ENCODE measurements at places on chromosomes 13 and 19.

DNA sequence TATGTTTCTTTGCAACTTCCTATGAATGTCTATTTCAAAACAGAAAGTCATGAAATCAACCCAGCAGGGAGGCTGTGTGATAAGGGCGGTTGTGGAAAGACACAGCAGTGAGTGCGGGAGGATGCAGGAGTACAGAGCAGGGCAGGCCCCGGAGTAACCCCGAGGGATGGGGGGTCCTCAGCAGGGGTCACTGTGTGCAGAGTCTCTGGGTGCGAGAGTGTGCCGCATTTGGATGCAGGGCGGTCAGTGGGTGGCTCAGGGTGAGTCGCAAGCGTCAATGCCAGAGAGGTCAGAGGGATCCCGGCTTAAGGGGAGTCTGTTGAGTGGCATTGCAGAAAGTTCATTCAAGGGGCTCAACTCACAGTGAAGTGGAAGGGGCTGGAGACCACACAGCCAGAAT is 147.8 kb downstream of the STK24 start:
- DNase-seq = no peak

GRCh38 chr19:50753879-50754278 is 16.4 kb upstream of the GPR32 start:
- DNase-seq = no peak

DNA sequence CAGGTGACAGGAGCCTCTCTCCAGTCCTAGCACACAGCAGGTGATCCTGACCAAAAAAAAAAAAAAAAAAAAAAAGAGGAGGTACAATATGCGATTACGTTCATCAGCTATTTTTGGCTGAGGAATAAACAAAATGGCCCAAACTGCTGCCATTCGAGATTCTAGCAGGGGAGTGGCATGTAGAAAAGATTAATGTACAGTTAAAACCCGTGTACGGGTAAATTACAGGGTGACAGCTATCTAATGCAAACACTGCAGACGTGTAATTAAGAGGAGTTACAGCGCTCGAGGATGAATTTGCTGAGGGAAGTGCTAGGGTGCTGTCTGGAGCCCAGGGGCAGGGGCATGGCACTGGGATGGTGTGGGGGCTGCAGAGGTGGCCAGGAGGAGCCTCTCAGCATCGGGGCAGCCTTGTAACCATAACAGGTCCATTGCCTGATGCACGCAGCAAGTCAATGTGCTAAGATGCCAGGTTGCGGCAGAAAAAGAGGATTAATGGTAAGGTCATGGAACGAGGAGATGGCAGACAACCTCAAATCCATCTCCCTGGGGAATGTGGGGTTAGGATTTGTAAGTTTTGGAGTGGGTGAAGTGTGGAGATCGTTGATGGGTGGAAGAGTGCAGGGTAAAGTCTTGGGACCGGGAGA is 17.4 kb downstream of the CHST8 start:
- DNase-seq = no peak

DNA sequence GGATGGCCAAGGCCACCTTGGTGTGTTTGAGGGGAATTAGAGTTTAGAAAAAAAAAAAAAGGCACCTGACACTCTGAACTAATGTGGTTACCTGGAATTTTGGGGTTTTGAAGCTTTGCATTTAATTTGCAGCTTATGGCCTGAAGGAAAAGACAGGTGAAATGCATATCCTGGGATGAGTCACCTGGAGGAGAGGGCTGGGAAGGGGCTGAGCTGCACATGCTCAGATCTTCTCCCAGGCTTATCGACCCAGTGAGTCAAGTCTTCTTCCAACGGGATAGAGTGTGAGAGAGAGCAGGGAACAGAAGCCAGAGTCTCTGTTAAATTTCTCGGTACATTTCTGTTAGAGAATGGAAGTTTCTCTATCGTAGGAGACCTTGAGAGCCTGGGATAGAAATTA is 29.7 kb upstream of the ALOX5AP start:
- no peak for DNase-seq

DNA sequence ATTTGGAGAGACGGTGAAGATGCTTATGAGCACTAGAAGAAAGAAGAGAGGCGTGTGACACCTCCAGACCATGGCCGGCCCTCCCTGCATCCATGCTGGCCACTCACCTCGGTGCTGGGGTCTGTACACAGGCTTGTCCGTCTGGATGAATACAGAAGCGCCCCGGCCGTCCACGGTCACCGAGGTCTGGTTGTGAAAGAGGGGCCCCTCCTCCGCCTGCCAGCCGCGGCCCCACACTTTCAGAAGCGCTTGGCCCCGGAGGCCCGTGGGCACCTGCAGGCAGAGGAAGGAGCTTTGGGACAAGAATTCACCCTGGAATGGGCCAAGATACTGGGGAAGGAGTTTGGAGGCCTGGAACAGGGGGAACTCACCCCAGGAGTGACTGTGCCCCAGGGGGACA is 15.1 kb downstream of the CPAMD8 start:
- no peak for DNase-seq

- DNase-seq = no peak
Observed at GRCh38 chr13:101053301-101054093, 362.8 kb downstream of the NALCN start.

DNA sequence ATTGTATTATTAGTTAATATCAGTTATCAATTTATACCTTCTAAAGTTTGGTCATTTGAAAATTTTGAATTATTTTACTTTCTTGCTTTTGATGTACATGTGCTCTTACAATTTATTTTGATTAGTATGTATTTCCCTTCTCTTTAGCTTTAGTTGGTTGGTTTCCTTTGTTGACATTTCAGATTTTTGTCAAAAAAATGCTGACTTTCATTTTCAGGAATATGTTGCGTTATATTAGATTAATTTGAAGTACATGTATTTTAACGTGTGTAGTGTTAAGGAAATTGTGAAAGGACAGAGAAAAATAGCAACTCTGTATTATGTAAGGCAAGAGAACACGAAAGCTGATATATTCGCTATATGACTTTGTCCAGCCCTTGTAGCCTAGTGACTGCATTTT is 342.9 kb upstream of the SLITRK6 start:
- no peak for DNase-seq

DNA sequence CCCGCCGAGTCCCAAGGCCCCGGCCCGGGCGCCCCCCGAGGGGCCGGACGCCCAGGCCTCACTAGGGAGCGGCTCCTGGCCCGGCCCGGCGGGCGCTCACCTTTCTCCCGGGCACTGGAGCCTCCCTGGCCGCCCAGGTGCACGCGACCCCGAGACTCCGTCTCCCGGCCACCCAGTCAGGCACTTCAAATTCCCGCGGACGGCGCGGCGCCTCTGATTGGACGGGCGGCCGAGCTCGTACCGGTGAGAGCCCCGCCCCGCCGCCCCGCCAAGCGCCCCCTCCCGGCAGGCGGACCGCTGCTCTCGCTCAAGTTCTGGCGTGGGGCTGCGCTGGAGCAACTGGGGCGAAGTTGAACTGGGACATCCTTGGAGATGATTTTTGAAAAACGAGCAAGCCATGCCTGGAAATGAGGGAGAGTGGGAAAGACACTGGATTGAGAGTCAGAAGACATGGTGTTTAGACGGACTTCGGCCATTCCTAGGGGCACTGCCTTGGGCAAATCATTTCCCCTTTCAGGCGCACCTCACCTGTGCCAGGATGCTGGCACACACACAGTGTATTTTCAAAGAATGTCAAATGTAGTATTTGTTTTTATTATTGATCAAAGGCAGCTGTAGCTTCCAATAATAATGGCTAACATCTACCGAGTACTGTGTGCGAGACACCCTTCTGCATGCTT is 485.3 kb downstream of the UQCRFS1 start:
- no peak for DNase-seq

- DNase-seq = peak; percentile 57
Observed at GRCh38 chr19:56477429-56478338, 539 bp upstream of the ZNF667 start.

GRCh38 chr19:15283141-15283883 is 49.0 kb downstream of the BRD4 start:
- DNase-seq = no peak

GRCh38 chr19:52234406-52234805 is 35.0 kb upstream of the ZNF766 start:
- no peak for DNase-seq

DNA sequence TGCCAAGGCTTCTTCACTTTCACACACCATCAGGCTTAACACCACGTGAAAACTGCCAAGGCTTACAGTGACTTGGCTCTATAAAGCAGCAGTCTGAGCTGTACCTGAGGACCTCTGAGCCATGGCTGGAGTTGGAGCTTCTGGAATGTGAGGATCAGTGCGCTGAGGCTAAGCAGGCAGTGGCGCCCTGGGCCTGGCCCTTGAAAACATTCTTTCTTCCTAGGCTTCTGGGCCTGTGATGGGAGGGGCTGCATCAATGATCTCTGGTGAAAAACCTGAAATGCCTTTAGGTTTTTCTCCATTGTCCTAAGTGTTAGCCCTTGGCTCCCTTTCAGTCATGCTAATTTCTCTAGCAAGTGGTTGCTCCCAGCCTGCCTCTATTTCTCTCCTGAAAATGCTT is 192.5 kb upstream of the PCDH20 start:
- no peak for DNase-seq

DNA sequence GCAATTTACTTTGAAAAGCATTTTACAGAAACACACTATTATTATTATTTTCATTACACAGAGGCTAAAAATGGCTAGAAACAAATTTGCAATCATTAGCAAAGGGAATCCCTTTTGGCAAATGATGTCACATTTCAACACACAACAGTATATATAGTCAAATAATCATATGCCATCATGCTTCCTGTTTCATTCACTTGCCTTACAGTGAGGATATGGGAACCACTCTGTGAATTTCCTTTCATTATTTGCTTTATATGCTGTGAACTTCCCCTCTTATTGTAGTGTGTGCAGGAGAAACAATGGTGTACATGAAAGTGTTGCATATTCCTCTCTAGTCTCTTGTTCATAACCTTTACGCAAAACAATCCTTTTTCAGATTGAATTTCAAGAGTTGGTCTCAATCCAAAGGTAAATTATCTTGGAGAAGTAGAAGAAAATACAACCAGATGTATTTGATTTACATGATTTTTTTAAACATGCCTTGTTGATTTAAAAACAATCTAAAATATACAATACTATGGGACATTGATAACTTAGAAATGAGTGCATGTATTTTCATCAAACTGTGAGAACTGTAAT is 657.3 kb downstream of the EFNB2 start:
- DNase-seq = no peak

- DNase-seq = no peak
Observed at GRCh38 chr13:73142071-73142470, 83.3 kb downstream of the KLF5 start.

- DNase-seq = peak; percentile 55
Observed at GRCh38 chr13:37226971-37227370, 121.5 kb upstream of the CSNK1A1L start.

DNA sequence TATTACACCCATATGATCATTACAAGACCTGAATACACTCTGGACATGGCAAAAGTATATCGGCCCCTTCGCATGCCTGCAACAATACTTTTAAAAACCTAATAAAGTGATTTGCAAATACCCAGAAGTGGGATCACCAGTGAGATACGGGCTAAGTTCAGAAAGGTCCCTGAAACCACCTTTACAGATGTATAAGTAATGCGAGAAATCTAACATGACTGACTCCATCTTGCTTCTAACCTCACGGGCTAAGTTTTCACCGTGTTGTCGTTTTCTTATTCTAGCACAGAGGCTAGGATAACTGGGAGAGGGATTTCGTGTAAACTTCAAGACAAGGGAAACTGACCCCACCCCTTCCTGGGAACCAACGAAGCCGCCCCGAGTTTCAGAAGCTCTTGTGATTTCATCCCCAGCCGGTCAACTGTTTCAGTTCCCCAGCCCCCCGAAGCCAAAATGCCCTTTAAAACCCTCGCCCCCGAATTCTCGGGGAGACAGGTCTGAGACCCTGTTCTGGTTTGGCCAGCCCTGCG is 703 bp downstream of the NEK3 start:
- DNase-seq = no peak

- DNase-seq = no peak
Observed at GRCh38 chr19:1789261-1790041, 22.6 kb downstream of the ATP8B3 start.

GRCh38 chr19:37990362-37990761 is 83.4 kb downstream of the SIPA1L3 start:
- no peak for DNase-seq

- DNase-seq = no peak
Observed at GRCh38 chr13:38412266-38412665, 62.6 kb downstream of the UFM1 start.

GRCh38 chr13:31431722-31432137 is 232.0 kb downstream of the B3GLCT start:
- DNase-seq = no peak

DNA sequence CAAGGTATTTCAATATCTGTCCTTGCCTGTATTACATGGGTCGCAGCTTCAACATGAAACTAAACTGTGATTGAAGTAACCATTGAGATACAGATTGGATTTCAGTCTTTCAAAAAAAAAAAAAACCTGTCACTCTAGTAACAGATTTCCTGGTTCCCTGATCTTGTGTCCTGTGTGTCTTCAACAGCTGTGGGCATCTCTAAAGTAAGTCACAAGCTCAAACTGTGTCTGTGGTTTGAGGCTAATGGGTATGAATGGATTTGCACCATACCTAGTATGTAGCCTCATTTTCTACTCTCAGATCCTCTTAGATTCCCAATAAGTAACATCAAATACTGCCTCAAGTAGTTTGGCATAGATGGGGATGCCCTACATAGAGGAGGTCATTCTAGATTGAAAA is 300.1 kb downstream of the COG6 start:
- DNase-seq = no peak

DNA sequence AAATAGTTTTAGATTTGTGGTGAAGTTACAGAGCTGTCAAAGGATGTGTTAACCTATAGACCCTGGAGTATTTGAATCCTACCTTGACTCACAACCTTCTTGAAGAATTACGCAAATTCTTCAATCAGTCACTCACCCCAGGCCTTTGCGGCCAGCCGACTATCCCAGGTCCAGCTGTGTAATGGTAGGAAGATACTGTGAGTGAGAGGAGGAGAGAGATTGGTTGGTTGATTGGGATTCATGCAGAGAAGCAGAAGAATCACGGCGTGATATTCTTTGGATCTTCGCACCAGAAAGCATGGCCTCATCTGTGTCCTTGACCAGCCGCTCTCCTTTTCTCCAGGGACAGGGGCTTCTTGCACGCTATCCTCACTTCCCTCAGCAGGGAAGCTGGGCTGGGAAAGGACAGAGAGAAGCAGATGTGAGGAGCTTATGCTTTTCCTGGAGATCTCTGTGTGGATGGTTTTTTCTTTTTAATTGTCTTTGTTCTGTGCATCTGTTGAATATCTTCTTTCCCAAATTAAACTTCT is 249.1 kb downstream of the GGACT start:
- DNase-seq = no peak

DNA sequence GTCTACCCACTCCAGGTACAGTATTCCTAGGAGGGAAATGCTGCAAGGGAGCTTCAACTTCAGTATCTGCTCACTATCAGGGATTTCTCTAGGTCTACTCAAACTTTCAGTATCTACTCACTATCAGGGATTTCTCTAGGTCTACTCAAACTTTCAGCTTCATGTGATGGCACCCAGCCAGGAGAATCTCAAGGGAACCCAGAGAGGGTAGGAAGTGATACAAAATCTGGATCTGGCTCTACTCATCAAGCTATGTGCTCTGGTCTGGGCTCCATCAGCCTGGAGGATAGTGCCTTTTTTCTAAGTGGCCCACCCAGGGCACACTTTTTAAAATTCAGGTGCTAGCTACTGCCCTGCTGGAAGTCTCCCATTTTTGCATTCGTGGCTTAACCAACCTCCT is 52.3 kb upstream of the FNDC3A start:
- DNase-seq = no peak

GRCh38 chr13:66558506-66558905 is 671.6 kb downstream of the PCDH9 start:
- DNase-seq = peak; percentile 9
